ENCODE measurements at places on chromosomes 1 and 21.

DNA sequence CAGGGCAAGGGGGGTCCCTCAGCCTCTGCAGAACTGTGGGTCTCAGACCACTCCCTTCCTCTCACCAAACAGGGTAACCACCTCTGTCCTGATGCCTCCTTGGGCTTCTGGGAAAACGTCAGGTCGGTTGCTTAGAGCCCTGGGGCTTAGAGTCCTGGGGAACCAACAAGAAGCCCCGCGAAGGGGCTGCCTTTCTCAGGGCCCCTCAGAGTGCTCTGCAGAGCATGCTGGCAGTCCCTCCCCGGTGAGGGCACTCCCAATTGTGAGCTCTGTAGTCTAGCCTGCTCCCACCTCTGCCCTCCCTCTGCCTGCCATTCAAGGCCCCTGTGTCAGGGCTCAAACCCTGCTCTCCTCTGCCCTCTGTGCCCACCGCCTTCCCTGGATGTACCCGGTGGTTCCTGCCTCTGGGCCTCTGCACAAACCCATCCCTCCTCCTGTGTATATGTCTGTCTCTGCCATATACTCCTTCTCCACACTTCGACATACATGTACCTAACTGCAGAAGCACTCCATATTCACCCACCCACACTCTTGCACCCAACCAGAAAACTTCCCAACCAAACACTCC lies 92.3 kb downstream of the DMRTB1 start:
- no peak for DNase-seq

GRCh38 chr1:150165622-150166612 lies 16.2 kb downstream of the PLEKHO1 start:
- DNase-seq: no peak

- no peak for DNase-seq
These were observed 41.5 kb downstream of the GALNT2 start for GRCh38 chr1:230108580-230108979.

- DNase-seq: no peak
These were observed 54.1 kb downstream of the C8A start for GRCh38 chr1:56908619-56909221.

- DNase-seq: no peak
These were observed 8.9 kb upstream of the GPR37L1 start for GRCh38 chr1:202113690-202114300.

DNA sequence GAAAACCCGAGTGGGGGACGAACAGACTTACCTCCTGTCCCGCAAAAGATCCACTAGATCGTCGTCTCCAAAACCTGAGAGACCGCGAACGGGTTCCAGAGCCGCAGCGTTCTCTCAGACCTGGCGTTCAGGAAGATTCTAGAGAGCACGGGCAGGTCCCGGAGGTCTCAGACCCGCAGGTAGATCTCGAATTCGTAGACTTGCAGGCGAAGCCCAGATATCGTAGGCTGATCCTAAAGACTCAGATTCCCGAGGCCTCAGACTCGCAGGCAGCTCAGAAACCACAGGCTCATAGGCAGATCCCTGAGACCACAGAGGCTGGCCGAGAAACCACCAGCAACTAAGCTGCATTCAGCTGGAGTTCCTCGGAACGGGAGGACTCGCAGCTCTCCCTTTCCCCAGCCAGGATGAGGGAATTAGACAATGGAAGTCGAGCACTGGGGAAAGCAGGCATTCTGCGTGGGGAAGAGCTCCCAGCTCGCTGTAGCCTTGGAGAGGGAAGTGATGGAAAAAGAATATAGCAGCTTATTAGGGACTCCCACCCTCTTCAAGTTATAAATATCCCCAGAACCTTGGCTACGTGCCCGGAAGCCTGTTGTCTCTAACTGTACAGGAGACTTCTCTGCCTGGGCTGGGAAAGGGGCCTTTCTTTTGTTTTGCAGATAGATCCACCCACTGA lies at the start of gene ZNF436:
TSS of gene ZNF436 (minus strand) at position 502 of the 679 bp plus-strand sequence. CDS start 1,831 bp downstream, outside the sequence.
- no peak for DNase-seq

GRCh38 chr1:225242611-225243010 lies 185.2 kb downstream of the LBR start:
- no peak for DNase-seq

DNA sequence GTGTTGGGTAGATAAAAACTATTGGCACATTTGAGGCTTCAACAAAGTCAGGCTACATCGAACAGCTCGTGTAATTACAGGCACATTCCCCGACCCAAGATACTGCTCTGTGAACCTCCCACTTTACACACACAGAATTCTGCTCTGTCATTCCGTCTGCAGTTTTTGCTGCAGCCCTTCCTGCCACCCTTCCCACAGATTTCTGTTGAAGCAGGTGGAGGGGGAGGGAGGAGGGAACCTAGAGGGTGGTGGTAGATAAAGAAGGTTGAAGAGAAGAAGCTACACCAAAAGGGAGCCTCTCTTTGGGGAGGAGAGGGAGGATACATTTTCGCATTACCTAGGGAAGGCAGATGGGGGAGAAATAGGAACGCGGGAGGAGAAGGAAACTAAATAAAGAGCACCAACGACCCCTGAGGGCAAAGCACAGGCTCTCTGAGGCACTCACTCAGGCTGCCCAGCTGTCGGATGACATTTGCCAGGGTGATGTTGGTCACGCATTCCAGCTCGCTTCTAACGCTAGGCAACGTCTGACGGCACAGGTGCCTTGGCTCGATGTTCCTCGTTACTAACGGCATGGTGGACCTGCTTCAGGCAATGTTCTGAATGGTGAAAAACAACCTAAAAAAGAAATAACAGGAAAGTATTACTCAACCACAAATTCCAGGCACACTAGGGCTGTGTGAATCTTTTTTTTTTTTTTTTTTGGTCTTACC lies 36.0 kb downstream of the GPR3 start:
- no peak for DNase-seq

DNA sequence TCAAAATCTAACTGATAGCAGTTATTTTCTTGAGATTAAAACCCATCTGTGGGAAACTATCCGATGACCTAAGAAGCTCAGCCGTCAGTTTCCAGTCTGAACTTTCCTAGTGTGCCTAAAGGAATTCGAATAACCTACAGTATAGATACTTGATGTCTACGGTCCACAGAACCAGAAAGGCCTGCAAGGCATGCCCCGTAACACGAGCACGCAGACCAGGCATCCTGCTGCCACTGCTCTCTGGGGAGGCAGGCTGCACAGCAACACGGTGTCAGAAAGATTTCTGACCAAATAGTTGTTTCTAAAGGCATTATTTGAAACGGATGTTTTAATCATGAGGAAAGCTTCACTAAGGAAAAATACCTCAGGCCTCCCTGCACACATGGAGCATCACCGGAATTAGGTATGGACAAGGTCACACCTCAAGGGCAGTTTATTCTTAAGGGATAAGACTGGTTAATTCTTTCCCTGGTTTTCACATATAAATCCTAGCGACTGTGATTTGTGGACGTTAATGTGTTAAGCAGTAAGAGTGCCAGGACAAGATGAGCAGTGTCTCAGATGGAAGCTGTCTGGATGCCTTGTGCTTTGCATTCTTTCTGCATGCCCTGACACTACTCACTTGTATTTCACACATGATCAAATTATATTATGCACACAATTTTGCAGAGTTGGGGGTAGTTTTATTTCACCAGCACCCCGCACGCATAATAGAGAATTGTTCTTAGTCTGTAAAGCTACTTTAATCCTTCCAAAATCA lies 49.0 kb upstream of the NADK start:
- no peak for DNase-seq

- no peak for DNase-seq
These were observed 165.8 kb downstream of the AK5 start for GRCh38 chr1:77447669-77448068.

DNA sequence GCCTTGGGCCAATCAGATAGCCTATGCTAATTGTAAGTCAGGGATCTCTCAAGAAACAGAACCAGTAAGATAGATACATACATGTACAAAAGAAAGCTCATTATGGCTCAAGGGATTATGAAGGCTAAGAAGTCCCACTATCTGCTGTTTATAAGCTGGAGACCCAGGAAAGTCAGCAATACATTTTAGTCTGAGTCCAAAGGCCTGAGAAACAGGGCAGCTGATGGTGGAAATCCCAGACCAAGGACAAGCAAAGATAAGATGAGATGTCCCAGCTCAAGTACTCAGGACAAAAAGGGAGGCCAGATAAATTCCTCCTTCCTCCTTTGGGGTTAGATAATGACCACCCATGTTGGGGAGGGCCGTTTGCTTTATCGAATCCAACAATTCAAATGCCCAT lies 269.9 kb downstream of the AJAP1 start:
- DNase-seq: no peak

DNA sequence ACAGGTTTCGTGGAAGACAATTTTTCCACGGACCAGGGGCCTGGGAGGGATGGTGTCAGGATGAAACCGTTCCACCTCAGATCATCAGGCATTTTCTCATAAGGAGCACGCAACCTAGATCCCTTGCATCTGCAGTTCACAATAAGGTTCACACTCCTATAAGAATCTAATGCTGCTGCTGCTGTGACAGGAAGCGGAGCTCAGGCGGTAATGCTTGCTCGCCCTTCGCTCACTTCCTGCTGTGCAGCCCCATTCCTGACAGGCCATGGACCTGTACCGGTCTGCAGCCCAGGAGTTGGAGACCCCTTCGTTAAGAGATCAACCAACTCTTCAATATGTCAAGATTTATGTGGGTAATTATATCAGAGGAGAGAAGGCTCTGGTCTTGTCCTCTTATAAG lies 3.3 kb upstream of the DHX9 start:
- DNase-seq: no peak

GRCh38 chr1:194355488-194356106 lies 1169.2 kb upstream of the B3GALT2 start:
- no peak for DNase-seq

DNA sequence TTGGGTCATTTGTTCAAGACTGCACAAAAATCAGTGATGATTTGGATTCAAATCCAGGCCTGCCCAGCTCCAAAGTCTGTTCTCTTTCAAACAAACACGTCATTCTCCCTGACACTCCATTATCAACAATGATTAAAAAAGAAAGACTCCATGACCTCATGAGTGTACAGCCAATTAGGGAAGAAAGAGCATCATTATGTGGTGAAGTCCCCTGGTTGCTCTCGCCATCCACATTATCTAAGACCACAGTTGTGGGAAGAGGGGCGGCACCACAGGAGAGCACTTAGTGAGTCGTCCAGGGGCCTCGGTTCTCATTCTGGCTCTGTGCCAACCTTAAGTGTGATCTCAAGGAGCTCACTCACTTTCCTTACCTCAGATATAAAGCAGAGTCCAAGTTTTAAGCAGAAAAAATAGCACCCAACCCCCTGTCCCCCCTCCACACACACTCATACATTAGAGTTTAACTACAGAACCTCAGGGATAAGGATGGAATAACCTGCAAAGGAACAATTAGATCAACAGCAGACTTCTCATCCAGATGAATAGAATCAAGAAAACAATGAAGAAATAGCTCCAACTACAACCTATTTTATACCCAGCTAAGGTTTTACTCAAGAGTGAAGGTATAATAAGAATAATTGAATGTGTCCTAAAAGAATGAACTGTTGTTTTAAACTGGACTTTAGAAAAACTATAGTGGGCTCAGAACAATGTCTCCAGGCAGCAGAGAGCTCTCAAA lies 47.8 kb downstream of the COL6A1 start:
- no peak for DNase-seq

GRCh38 chr1:67918067-67918466 lies 84.8 kb upstream of the GNG12 start:
- DNase-seq: no peak

- no peak for DNase-seq
These were observed 40.3 kb downstream of the RPE65 start for GRCh38 chr1:68409426-68409825.

DNA sequence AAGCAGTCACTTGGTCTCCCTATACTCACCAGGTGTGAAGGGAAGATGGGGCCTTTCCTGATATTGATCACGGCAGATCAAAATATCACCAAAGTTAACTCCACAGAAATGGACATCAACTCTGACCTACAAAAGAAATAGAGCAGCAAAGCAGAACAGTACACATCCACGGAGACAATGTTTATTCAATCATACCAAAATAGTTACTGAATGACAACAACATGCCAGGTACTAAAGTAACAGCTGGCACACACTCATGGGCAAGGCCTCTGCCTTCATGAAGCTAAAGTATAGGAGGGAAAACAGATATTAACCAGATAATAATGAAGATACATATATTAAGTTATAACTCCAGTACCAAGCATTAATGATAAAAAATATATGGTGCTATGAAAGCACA lies 59.2 kb upstream of the RASAL2 start:
- no peak for DNase-seq

DNA sequence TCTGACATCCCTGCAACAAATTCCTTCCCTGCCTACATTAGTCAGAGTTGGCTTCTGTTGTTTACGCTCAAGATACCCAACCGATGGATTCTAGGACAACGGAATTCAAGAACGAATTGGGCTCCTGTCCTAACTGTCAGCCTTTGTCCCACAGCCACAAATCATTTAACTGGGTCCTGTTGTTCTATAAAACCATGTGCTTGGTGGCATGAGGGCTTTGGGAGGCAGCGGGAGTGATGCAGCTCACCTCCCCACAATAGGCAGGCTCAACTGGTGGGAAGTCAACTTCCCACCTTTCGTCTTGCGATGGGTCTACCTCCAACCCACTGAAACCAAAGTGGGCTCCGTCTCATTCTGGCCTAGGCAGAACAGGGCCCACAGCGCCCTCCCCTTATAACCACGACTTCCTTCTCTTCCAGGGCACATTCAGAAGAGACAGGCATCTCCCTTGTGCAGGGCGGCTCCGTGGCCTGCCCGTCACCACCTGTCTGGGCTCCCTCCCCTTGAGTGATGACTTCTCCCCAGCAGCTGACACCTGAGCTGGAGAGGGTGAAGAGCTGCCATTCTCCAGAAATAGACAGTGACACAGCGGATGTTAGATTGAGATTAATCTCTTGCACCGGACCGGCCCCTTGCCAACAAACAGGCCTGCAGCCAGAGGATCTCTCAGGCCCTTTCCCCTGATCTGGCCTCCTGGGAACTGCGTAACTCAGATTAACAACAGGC lies 26.5 kb downstream of the LRRC38 start:
- DNase-seq: no peak

- no peak for DNase-seq
These were observed 96.8 kb upstream of the ADGRL2 start for GRCh38 chr1:81703756-81704463.

- DNase-seq: no peak
These were observed 90.6 kb upstream of the KCNJ15 start for GRCh38 chr21:38166173-38166535.

DNA sequence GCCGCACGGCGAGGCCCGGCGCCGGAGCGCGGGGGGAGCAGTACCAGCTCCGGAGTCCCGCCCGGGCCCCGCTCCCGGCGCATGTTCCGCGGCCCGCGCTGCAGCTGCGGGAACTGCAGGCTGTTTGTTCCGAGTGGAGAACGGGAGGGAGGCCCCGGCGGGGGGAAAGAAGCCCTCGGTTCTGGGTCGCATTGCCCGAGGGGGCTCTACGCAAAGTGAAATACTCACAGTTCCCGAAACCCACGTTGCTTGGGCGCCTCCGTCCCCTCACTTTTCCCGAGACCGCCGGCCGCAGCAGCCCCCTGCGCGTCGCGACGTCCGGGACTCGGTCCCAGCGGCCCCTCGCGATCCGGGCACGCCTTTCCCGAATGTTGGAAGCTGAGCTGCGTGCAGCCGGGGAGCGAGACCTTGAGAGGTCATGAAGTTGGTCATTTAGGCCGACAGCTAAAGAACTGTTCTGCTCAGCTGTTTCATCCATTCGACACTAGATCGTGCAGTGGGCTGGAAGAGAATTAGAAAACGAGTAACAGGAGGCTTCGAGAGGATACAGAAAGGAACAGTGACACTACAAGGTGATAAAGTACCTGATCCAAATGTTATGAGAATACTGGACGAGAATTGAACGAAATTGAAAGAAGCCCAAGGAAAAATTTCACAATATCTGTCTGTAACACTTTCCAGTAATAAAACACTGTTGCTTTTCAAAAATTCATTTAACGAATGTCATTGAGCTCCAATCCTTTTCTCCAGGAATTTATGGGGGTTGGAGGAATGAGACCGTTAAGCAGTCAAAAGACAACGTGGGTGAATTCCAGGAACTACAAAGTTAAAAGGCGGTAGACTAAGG lies 657 bp upstream of the LIN9 start:
- DNase-seq: peak; percentile 4
